ENCODE measurements at places on chromosomes 12 and 14. TPM values are rescaled to one million over a fixed set of nuclear protein-coding genes. Genes with fewer than 3 reads are reported as not detected.

Gene PAPLN
- total RNA-seq = 25.0 TPM

Gene STAC3
- total RNA-seq = not detected

Gene KLRF1
- total RNA-seq = not detected

Gene CHURC1
- 56.6 TPM for total RNA-seq

Gene IL26
- not detected for total RNA-seq

Gene BCL2L2
- 16.2 TPM for total RNA-seq

Gene WNT5B
- 20.4 TPM for total RNA-seq

Gene PRKD1
- total RNA-seq = 29.9 TPM

Gene TPPP2
- total RNA-seq = not detected
